Activated naive CD4-positive, alpha-beta T cell (primary cell): ENCODE measurements at places on chromosomes 7 and 10.

DNA sequence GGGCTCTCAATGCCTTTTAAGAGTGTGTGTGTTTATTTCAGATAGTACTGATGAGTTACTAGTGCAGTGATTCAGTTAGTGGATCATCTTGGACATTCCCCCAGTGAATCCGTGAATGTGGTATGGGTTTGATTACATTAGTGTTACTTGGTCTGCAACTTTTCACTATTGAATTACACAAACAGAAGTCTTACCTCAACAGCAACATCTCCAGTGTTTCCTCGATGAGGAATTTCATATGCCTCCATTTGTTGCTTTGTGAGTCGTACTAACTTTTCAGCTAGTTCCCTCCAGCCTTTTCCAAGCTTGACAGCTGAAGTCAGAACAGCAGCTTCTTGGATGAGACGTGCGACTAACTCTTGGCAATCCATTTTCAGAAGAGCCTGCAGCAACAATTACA is 63.2 kb downstream of the MACC1 start:
- DNase-seq, result no peak

DNA sequence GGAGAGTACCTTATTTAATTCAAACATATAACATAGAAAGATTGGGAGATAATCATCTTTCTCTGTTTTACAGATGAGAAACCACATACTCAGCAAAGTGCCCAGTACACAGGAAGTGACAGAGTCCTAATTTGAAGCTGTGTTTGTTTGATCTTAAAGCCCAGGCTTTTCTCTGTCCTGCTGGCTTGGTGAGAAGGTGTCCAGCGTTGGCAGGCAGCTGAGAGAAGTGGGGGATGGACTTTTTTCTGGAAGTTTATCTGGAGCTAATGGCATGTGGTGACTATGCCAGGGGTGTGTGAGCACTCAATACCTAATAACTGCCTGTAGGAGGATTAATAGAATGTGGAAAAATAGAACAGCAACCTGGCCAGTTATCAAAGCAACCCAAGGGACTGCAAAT is 60.8 kb downstream of the NPSR1 start:
- DNase-seq, result no peak

DNA sequence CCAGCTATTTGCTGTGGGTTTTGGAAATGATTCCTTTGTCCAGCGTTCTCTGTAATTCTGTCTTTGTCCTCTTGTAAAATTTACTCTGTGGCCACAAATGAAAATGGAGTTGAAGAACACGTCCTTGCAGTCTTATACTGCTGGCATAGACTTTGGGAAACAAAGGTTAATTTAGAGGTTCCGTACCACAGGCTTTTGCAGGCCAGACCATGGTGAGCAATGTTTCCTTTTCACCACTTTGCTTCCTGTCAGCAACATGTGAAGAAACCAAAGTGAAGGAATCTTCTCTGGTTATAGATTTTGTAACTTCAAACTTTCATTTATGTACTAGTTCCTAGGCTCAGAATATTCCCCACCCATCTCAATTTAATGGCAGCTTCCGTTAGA is 488.5 kb downstream of the MDFIC start:
- no peak for DNase-seq

DNA sequence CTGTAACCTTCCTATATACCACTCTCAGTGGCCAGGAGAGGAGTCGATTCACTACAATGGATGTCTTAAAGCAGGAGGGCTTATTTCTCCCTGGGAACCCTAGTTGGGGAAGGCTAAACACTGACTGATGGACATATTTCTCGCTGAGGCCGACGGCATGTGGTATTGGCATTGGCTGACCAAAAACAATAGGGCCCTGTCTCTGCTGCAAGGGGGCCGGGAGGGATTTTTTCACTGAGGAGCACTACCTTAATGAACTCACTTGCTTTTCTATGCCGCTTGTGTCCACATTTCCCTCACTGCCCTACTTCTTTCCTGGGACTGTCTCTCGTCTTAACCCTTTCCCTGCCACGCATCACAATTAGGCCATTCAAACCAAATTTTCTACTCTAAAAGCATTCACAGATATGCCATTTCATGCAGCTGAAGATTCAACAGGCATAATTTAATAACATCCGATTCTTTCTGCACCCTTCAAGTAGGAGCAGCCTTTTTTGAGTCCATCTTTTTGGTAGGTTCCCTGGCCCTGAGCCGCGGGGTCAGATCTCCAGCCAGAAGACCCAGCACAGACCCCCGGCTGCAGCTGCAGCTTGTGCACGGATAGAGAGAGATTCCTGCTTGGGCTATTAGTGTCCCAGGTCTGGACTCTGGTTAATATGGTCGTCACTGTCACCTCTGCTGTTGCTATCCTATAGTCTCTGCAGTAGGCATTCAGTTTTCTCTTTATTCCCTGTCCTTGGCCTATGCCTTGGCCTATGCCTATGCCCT is 118.7 kb downstream of the HIPK2 start:
- no peak for DNase-seq

DNA sequence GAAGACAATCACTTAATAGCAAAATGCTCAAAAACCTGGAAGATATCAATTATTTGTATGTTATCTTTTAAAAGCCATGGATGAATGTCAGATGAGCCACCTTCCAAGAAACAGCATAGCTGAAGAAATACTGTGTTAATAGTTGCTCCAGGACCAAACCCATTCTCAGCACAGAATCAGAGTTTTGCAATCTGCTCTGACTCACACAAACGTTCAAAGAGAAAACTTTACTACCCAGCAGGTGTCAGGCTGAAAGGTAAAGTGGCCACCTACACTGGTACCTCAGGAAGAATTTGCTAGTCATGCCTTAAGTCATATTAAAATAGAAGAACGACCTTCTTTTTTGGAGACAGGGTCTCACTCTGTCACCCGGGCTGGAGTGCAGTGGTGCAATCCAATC is 526.5 kb downstream of the PARD3 start:
- no peak for DNase-seq

- DNase-seq, result no peak
Measured at GRCh38 chr10:3287572-3288445, 115.2 kb upstream of the PITRM1 start.
